ENCODE measurements at places on chromosomes 6 and 20. TPM values are rescaled to one million over a fixed set of nuclear protein-coding genes. Genes with fewer than 3 reads are reported as not detected.

Gene IPCEF1
- total RNA-seq = 0.61 TPM

Gene MEI4
- total RNA-seq = 0.86 TPM

Gene KCNK16
- total RNA-seq = not detected

Gene ABHD16B
- total RNA-seq = not detected

Gene HCK
- 0.78 TPM for total RNA-seq

Gene C6orf52
- 4.1 TPM for total RNA-seq

Gene ENPP3
- not detected for total RNA-seq

Gene TAB2
- total RNA-seq = 39.3 TPM

Gene GNMT
- 0.54 TPM for total RNA-seq

Gene COL9A3
- total RNA-seq = 78.7 TPM

Gene SSTR4
- total RNA-seq = not detected

Gene CALHM4
- total RNA-seq = not detected

Gene SIRPB1
- not detected for total RNA-seq

Gene SLC17A3
- total RNA-seq = not detected

Gene RIPPLY2
- 4.9 TPM for total RNA-seq

Gene CHRNA4
- total RNA-seq = 165 TPM

Gene NR2E1
- not detected for total RNA-seq

Gene EPPIN
- total RNA-seq = not detected

Gene TGIF2
- total RNA-seq = 10.1 TPM

Gene GABRR1
- not detected for total RNA-seq

Gene ACTL10
- total RNA-seq = 1.0 TPM

Gene ATP6V1G2
- 95.6 TPM for total RNA-seq

Gene TREM2
- total RNA-seq = not detected

Gene PRDM13
- 13.9 TPM for total RNA-seq

Gene RAD21L1
- total RNA-seq = not detected

Gene ZBP1
- not detected for total RNA-seq

Gene TGM3
- not detected for total RNA-seq

Gene SMLR1
- not detected for total RNA-seq

Gene TMC2
- not detected for total RNA-seq

Gene TP53TG5
- total RNA-seq = not detected

Gene CEBPB
- 11.3 TPM for total RNA-seq

Gene ZBTB24
- total RNA-seq = 6.4 TPM

Gene GFOD1
- 4.1 TPM for total RNA-seq

Gene TPD52L1
- not detected for total RNA-seq

Gene C6orf58
- not detected for total RNA-seq

Gene HLA-A
- total RNA-seq = 60.2 TPM

Gene SLC13A3
- total RNA-seq = 5.8 TPM

Gene VSX1
- not detected for total RNA-seq

Gene FAM209A
- not detected for total RNA-seq

Gene TBXT
- not detected for total RNA-seq

Measured in glutamatergic neuron (in vitro differentiated cells).